Stimulated activated CD4-positive, alpha-beta T cell treated with anti-CD3 and anti-CD28 coated beads, Interleukin-2, amount 100 ng/mL, for 48 hours (primary cell): ENCODE measurements at places on chromosomes 2 and 18.

DNA sequence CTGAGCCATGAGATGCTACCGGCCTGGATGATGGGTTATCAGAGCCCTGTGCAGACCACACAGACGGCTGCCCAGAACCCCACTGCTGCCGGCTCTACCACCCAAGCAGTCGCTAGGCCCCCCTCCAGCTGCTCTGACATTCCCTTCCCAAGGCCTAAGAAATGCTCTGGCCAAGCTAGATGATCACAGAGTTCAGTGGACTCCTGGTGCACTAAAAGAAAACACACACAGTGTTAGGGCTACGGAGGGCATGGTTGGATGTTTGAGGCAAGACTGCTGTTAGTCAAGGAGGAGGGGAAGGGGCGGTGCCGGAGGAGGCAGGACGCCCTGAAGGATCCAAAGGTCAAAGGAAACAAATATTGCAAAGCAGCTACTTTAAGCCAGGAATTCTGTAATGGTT lies 174.5 kb downstream of the MYCN start:
- DNase-seq, result no peak

DNA sequence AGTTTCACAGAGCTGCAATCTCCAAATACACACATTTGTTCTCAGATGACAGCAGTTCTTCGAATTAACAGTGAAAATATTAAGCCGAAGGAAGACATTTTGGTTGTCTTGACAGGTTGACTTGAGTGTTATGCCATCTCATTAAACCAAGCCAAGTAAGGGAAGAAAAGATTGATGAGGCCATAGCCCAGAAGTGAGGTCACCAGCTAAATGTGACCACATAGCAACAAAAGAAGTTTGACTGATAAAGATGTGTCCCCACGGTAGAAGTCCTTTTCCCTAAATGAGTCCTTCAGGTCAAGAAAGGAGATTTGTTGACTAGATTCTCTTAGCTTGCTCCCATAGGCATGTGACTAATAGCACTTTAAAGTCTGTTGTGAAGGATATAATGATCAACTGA lies 156.1 kb downstream of the CDH20 start:
- DNase-seq, result no peak

GRCh38 chr2:101064868-101065549 lies 62.9 kb downstream of the RPL31 start:
- DNase-seq, result no peak

GRCh38 chr18:58748899-58749595 lies 77.8 kb downstream of the MALT1 start:
- no peak for DNase-seq
